ENCODE measurements at places on chromosomes 7 and 10. TPM values are rescaled to one million over a fixed set of nuclear protein-coding genes. Genes with fewer than 3 reads are reported as not detected.

DNA sequence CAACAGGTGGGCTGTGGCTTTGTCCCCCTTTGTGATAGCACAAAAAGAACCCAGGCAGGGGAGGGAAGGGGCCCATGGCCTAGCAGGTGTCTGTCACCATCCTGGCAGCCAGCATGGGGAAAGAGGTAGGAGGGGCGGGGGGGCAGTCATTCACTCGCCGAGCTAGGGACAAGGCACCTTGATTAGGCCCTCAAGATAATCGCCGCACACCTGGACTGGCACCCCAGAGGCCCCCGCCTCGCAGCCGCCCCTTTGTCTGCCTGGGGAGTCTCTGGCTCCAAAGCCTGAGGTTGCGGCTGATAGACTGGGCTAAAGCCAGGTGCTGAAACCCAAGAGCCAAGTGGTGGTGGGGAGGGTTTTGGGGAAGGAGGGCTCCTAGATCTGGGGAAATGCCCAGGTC, 151.2 kb upstream of the PCBD1 start:
- DNase-seq = no peak

- peak; percentile 75 for DNase-seq
These were observed 47.7 kb downstream of the AMZ1 start for GRCh38 chr7:2735744-2736143.

DNA sequence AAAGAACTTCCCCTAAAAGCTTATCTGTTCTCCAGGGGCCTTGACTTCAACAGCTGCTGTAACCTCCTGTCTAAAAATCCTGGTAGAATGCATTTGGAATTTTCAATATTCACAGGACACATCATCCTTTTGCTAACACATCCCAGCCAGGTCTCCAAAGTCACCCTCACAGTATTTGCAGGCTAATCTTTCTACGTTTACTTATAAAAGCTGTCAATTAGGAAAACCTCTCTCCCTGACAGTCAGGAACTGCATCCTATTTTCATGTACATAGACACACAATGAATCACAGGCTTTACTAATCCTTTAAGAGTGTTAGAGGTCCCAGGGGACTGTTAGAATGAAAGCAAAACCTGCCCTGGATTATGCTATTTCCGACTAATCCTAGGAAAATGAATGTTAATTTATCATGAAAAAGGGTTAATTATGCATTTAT, 102.2 kb downstream of the GFRA1 start:
- DNase-seq = peak; percentile 72

- DNase-seq = no peak
These were observed 239.6 kb upstream of the PTN start for GRCh38 chr7:137583172-137583571.

Gene EMX2
- total RNA-seq = not detected

Gene EPHB6
- 0.16 TPM for total RNA-seq

- no peak for DNase-seq
These were observed 21.1 kb upstream of the MACC1 start for GRCh38 chr7:20238194-20238753.

DNA sequence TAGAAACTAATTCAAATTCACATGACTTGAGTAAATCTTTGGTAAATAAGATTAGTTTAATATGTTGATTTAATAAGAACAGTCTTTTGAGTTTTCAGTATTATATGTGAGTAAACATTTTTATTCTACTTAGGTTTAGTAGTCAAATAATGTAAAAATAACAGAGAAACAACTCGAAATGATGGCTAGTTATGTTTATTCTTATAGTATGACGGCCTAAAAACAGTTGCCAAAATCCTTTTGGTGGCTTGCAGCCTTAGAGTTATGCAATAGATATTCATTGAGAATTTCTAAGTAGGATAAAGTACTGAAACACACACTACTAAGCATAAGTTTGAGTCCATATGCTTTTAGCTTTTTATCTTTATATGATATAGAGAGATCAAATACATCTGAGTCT, 184.8 kb downstream of the GNAI1 start:
- DNase-seq = no peak

DNA sequence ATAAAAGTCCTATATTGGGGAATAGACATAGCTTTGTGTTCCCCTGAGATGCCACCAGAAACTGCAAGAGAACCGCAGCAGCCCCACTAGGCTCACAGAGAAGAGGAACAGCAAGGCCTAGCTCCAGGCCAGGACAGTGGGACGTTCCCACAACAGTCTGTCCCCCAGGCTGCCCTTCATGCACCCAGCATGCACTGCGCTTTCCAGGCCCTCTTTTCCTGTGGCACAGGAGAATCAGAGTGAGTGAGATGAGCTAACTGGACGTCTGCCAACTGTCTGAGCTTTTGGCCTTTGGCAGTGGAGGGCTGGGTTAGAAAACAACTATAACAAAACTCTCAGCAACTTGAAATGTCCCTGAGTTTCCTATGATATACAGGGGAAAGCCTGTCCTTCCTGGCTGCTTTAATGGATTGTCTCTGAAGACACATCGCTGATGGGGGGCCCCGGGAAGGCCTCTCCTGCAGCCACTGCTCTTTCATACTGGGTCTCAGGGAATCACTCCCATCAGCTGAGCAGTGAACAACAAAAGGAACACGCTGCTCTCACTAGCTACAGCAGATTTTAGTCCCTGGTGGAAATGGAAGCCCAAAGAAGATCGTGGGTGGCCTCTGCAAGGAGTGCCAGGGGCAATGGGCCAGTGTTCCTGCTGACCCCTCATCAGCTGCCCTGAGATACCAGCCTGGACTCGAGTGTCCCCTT, 53.5 kb downstream of the PODXL start:
- peak; percentile 75 for DNase-seq

Gene SUN3
- 0.32 TPM for total RNA-seq

Gene ARHGEF35
- total RNA-seq = 0.21 TPM

Gene HACD1
- 123 TPM for total RNA-seq

DNA sequence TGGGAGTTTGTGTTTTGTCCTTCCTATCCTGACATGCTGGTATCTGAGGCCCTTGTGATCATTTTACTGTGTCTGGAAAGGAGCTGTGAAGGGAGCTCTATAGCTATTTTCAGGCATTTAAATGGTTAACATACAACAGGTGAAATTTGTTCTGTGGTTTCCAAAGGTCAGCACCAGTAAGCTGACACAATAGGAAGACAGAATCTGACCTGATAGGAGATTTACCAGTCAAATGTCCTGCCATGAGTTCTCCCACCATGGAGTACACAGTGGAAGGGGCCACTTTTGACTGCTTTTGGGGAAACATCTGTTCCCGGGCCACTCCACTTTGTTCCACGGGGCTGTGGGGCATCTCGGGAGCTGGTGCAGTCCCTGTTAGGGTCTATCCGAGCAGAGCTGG, 17.6 kb downstream of the FKBP6 start:
- peak; percentile 46 for DNase-seq

Gene ITPRID1
- not detected for total RNA-seq

DNA sequence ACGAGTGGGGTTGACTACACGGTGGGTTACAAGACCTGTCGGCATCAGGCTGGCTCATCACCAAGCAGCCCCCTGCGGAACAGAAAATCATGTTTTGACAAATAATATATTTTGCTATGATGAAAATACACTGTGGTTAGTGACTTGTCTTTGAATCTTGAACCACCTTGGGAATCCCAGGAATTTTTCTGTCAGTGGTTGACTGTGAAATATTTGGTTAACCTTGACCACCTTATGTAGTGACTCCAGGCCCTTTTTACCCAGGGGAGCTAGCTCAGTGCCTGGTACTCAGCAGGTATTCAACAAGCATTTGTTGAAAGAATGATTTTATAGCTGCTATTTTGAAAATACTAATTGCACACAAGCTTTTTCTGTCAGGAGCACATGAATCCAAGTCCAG, 406.0 kb downstream of the PHF14 start:
- no peak for DNase-seq

GRCh38 chr7:52283335-52283734, 752.1 kb upstream of the POM121L12 start:
- peak; percentile 15 for DNase-seq

DNA sequence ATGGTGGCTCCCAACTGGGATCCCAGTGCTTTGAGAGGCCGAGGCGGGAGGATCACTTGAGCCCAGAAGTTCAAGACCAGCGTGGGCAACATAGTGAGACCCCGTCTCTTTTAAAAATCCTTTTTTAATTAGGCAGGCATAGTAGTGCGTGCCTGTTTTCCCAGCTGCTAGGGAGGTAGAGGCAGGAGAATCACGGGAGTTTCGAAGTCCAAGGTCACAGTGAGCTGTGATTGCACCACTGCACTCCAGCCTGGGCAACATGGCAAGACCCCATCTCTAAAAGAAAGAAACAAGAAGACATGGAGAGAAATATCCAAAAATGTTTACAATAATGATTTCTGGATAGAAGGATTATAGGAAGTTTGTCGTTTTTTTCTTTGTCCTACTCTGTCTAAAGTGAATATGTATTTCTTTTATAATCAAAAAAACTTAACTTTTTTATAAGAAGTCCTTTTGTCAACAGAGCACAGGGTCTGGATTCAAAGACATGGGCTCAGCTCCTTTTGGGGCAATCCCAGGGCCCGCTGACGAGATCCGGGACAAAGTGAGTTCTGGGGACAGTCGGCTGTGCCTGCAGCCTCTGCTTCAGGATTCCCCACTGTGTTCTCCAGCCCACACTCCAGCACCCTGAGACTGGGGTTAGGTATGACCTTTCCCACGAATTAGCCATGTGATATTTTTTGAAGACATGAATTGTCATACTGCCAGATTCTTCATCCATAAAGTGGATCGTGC, 45.6 kb downstream of the PDGFA start:
- no peak for DNase-seq

DNA sequence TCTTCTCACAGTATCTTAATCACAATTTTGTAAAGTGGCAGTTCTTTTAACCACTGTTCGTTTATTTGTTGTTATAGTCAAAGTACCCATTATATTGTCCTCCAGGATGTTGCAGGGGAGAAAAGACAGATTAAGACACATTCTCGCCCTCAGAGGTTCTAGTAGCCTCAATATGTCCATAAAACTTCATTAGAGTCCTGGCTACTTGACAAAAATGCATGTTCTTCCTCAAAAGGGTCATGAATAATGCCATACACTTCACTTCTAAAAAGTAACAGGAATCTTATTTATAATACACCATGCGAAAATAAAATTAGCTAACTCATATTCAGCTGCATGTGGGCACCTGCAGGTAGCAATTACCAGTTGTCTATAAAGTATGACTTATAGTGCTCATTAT, 109.3 kb upstream of the ANK3 start:
- no peak for DNase-seq

Gene GPRIN2
- not detected for total RNA-seq

GRCh38 chr10:22466763-22467334, 121.6 kb downstream of the SPAG6 start:
- peak; percentile 24 for DNase-seq

DNA sequence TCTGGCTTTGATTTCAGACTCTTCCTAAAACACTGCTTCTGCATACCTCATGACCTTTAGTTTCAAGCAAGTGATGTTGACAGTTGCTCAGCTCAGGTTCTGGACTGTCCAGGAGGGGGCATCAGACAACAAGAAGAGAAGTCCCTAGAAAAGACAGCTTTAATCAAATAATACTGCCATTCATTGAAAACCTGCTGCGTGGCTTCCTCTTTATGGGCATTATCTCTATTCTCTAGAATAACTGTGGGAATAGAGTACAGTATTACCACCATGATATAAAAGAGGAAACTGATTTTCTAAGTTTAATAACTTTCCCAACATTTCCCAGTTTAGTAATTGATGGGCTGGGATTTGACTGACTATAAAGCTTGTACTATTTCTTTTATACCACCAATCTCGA, 170.4 kb downstream of the SNX13 start:
- peak; percentile 82 for DNase-seq

DNA sequence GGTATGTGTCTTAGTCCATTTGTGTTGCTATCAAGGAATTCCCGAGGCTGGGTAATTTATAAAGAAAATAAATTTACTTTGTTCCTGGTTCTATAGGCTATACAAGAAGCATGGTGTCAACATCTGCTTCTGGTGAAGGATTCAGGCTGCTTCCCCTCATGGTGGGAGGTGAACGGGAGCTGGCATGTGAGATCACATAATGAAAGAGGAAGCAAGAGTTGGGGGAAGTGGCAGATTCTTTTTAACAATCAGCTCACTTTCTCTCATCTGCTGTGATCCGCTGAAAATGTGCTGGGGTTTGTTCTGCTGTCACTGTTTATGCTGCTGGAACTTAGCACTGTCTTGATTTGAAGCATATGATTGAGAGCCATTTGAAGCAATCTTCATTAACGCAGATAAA, 730.0 kb upstream of the SORCS1 start:
- DNase-seq = no peak

Gene CPN1
- not detected for total RNA-seq

All from myocyte (in vitro differentiated cells).